HEK293T (cell line): ENCODE measurements at places on chromosomes 16 and 17.

- DNase-seq = no peak
These were observed 14.5 kb upstream of the GPRC5C start for GRCh38 chr17:74417178-74418045.

DNA sequence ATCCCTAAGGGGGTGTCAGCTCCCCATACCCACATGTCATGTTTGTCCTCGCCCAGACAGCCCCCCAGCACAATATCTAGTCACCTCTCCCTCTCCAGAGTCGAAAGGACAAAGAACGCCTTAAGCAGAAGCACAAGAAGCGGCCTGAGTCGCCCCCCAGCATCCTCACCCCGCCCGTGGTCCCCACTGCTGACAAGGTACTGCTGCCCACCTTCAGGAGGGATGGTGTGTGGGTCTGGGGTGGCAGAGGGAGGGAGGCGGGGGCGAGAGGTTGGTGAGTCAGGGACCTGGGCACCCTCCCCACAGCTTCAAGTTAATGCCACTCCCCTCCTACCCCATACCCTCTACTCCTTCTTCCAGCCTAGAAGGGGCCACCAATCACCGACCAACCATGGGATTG lies 7.5 kb downstream of the MLLT6 start:
- no peak for DNase-seq

GRCh38 chr17:3645310-3645709 lies 8.8 kb downstream of the CTNS start:
- DNase-seq = no peak

DNA sequence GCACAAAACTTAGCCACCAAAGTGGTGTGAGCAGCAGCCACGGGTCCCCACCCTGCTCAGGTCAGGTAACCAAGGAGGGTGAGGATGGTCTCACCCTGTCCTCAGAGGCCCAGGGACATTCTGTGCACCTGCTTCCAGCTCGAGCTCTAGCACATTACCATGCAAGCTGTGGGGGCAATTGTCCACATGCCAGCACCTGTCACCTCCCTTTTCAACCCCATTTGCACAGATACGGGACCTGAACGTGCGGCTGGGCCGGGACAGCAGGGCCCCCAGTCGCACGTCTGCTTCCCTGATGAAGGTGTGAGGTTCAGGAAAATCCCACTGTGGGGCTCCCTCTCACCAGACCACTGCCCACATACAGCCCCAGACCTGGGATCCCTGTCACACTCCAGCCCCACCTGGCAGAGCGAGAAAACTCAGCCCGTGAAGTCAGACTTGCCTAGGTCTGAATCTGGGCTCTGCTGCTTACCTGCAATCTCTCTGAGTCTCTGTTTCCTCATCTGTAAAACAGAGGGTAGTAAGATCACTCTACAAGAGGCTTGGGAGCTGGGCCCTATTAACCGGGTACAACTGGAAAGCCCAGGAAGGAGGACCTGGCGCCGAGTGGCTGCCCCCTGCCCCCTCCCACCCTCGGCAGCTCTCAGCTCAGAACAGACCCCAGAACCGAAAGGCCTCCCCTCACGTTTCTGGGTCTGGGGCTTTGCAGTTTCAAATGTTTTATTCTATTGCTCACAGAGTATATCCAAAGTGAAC lies 7.9 kb downstream of the WFIKKN2 start:
- DNase-seq = no peak

- DNase-seq = no peak
These were observed 18.0 kb downstream of the GRB7 start for GRCh38 chr17:39755554-39756379.

- DNase-seq = no peak
These were observed 15.6 kb downstream of the NLRC3 start for GRCh38 chr16:3561626-3562025.

GRCh38 chr17:41849251-41849990 lies 11.8 kb downstream of the KLHL10 start:
- DNase-seq = no peak

DNA sequence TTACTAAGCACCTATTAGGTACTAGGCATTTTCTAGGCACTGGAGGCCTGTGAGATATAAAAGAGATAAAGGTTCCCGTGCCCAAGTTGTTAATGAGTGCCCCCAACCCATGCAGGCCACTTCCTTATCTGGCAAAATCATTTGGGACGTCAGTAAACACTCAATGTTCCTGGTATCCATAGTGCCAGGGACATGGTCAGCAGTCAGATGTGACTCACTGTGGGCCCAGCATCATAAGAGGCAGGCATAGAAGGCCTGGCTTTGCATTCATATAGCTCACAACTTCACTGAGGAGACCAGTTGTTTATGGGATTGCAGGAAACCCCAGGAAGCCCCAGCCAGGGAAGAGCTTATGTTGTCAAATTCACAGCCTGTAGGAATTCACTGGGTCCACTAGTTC lies 81.1 kb downstream of the MRC2 start:
- DNase-seq = no peak

- peak; percentile 56 for DNase-seq
These were observed 15.0 kb downstream of the ZNF213 start for GRCh38 chr16:3149630-3150345.

- DNase-seq = no peak
These were observed 258.4 kb downstream of the C16orf95 start for GRCh38 chr16:87058728-87059250.

GRCh38 chr17:55812323-55812722 lies 61.5 kb downstream of the PCTP start:
- no peak for DNase-seq
